Mesenteric fat pad (tissue), 1 donor: ENCODE measurements at places on chromosomes 3 and 15. TPM values are rescaled to one million over a fixed set of nuclear protein-coding genes. Genes with fewer than 3 reads are reported as not detected.

GRCh38 chr15:94844198-94844537 lies 612.8 kb downstream of the MCTP2 start:
- DNase-seq: no peak

DNA sequence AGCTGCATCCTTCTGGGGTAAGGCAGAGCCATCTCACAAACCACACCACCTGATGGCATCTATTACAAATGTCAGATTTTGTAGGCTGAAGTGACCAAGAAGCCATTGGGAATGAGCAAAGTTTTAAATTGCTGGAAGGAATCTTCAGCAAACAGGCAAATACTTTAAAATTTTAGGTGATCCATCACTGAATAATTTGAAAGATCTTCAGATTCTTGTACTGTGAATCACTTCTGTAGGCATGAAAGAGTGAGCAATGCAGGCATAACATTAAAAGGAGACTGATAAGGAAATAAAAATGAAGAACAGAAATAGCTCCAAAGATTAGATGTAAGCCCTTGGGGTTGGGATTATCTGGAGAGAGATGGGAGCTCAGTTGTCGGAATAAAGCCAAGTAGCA lies 36.0 kb upstream of the ALDH1L1 start:
- no peak for DNase-seq

ANKUB1 gene
- not detected for total RNA-seq

DNA sequence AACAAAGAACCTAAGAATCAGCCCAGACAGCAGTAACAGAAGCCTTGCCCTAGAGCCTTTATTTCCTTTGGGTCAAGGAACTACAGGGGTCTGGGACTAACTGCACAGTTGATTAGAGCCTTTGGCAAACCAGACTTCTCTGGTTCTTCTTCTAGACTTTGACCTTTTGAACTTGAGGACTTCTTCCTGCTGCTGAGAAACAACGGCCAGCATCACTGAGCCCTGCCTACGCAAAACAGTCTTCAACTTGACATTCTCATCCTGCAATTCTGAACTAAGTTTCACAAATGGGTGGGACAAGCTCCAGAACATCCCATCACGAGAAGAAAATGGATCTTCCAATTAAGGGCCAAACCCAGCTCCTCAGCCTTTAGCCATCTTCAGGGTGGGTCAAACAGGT lies 31.4 kb downstream of the CMTM6 start:
- no peak for DNase-seq
